ENCODE measurements at places on chromosomes 4 and X. TPM values are rescaled to one million over a fixed set of nuclear protein-coding genes. Genes with fewer than 3 reads are reported as not detected.

GRCh38 chrX:120560405-120560841 is 339 bp downstream of the CUL4B start:
- peak; percentile 82 for DNase-seq

The DCLK2 gene
- not detected for total RNA-seq

DNA sequence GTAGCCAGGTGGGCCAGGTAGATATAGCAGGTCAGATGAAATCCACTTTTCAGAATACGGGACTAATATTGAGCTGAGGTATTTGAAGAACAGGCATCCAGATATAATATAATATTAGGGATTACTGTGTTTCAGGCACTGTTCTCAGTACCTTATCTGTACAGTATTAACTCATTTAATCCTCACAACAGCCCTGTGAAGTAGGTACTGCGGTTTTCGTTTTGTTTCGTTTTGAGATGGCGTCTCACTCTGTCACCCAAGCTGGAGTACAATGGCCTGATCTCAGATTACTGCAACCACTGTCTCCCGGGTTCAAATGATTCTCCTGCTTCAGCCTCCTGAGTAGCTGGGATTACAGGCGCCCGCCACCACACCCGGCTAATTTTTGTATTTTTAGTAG is 129.6 kb downstream of the IL1RAPL2 start:
- no peak for DNase-seq

The DOK7 gene
- not detected for total RNA-seq

DNA sequence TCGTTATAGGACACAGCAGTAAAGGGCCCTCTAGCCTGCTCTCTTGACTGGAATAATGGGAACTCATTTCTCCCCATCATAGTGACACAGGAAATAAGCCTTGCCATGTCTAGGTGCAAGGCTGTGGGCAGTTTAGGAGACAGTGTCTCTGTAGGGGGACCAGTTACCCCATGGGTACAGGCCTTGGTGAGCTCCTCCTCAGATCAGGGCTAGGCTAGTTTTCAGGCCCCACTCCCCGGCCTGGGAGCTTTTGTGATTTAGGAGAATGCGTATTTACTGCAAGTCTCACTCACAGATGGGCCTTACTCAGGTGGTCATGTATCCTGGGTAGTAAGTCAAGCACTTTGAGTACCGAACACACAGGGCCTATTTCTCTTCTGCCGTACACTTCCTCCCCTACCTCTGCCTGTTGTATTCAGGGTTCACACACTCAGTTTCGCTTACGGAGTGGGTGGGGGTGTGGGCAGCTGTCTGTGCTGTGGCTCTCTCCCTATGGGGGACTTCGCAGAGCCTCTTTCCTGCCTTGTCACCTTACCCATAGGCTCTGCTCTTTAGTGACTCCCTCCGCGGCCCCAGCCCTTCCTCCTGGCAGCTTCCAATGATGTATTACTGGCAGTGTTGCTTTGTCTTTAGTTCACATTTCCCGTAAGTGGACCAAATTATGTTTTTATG is 34.2 kb downstream of the FAM193A start:
- peak; percentile 91 for DNase-seq

DNA sequence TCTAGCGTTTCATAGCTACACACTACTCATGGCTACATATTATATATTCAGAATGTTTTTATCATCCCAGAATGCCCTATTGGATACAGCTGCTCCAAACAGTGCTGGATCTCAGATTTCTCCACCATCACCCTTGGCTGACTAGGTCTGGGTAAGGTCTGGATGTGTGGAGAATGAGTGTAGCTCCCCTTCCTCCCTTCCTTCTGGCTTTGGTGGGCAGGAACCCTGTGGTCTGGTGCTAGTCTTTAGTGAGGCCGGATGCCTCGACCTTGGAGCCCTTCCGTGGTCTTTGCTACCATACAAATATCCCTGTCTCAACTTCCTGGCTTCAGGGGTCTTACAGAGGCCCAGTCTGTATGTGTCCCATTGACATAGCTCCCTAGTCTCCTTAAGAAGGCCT is 52.1 kb upstream of the KDR start:
- DNase-seq = no peak

DNA sequence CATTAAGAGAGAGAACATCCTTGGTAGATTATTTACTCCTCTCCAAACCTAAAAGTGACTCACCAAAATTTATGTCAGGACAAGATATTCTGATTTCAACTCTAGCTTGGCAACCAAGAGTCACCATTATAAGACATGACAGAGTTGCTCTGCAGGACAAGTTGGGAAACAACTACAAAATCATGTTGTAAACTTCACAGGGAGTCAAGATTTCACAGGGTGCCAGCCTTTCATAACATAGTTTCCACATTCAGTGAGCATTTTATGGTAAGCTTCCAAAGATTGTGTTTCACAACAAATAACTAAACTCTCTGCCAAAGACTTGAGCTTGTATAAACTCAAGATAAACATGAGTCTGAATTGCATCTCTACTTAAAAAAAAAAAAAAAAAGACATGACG is 121.0 kb upstream of the DIAPH2 start:
- no peak for DNase-seq

- no peak for DNase-seq
These were observed 2313.3 kb downstream of the ARAP2 start for GRCh38 chr4:33931026-33931425.

- DNase-seq = peak; percentile 83
These were observed 17.1 kb upstream of the MAP7D3 start for GRCh38 chrX:136268051-136269048.

The STK26 gene
- total RNA-seq = 66.0 TPM

The JCHAIN gene
- not detected for total RNA-seq

The AVPR2 gene
- not detected for total RNA-seq

DNA sequence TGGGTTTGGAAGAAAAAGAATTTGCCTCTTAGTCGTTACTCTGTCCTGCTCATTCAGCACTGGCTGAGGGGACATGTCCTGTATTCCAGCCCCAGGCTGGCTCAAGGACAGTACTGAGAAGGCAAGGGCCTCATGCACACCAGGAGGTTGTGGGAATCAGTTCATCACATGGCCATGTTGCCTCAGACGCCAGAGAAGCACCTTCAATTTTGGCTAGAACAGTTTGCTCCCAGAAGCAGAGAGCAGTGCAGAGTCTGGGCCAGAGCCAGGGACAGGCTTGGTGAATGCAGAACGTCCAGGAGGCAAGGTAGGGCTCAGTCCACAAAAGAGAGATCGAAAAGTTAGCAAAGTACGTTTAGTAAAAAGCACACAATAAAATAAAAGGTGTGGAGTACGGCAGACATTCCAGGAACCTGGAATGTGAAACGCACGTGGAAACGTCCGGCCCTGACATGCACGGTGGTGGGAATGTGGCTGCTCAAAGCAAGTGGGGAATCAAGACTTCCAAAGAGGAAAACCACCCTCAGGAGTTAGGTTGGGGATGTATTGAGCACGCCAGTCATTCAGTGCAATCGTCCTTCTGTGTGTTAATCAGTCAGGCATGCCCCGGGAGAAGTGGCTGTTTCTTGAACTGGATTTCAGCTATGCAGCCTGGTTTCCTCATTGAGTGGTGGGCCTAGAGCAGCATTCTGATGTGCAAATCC is 1.2 kb upstream of the SLC2A9 start:
- DNase-seq = no peak

DNA sequence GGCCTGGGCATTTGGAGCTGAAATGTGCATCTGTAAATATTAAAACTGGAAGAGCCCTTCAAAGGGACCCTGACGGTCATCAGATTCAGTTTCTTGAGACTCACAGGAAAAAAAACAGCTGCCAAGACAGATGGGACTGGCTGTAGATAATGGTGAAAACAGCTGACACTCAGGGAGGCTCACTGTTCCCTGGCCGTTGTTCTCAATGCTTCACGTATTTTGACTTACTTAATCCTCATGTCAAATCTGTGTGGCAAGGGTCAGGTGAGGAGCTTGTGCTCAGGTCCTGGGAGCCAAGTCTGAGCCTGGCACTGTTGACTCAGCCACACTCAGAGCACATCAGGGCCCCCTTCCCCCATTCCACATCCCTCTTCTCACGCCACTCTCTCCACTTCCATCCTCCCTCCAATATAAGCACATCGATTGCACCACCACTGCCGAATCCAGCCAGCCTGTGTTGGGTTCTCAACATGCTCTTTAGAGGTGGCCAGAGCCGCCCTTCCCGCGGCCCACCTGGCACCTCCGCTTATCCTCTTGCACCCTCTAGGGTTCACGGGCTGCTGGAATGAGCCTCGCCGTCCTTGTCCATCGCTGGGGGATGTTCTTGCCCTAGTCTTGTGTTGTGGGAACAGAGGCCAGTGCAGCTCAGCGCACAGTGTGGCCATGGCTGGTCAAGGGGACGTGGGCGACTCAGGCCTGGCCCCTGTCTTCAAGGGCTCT is 40.1 kb downstream of the EVC start:
- no peak for DNase-seq

The TRPC5OS gene
- not detected for total RNA-seq

The LRIT3 gene
- total RNA-seq = 0.09 TPM

DNA sequence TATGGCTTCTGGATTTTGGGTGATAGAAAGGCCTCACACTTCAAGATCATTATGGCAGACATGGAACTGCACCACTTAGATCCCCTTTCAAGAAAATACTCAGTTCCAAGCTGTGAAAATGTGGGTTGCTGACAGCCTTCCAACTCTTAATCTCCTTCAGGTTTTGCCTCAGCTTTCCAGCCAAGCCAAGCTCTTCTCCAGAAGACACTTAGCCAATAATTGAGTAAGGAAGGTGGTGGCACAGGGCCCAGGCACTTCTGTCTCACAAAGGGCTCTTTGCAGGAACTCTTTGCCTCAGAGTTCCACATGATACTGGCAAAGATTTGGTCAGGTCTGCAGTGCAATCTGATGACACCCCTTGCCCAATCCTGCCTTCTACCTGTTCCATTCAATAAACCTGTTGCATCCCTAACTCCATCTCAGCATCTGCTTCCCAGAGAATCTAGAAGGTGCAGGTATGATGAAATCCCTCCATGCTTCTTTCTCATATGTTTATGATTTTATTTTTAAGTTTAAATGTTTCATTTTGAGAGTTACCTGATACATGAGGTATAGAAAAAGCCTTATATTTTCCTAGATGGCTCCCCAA is 30.6 kb downstream of the ANXA5 start:
- no peak for DNase-seq

DNA sequence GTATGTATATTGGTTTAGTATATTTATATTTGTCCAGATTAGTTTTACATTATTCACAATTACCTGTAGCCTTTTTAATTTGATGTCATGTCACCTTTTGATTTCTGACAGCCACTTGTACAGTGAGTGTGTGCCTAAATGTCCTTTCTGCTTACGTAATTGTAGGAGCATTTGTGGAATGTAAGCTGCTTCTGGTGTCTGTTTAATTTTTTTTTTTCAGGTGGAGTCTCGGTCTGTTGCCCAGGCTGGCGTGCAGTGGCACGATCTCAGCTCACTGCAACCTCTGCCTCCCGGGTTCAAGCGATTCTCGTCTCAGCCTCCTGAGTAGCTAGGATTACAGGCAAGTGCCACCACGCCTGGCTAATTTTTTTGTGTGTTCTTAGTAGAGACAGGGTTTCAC is 91.2 kb upstream of the XAGE2 start:
- DNase-seq = no peak

The TACR3 gene
- total RNA-seq = not detected

DNA sequence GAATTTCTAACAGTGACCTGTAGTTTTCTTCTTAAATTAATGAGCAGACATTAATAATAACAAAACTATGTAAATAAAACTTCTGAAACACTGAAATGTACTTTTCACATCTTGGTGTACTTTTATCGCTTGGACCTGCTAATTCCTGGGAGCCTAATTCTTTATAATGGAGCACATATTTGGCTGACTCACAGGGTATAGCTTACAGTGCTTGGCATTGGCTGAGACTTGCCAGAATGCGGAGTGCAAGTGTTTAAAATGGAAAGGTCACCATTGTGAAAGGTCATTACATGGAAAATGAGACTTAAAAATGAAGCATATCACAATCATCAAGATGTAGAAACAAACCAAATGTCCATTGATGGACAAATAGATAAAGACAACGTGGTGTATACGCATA is 137.3 kb upstream of the PDLIM3 start:
- DNase-seq = no peak

DNA sequence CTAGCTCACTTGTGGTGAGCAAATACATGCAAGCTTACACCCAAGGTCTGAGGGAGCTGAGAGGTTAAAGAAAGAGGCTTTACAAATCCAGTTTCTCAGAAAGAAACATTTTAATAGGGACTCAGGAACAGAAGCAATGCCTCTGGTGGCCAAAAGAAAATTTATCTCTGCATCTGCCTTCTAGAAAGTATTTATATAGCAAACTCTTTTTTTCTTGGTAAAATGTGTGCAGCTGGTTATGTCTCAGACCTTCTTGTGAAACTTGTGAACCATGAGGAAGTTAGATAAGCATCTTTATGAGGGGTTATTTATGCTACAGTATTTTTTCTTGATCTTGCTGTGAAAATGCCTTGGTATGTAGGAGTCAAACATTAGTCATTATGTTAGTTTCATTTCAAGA is 48.5 kb upstream of the CYSLTR1 start:
- peak; percentile 58 for DNase-seq

- no peak for DNase-seq
These were observed 191.0 kb upstream of the ARX start for GRCh38 chrX:25206778-25207177.

The XAGE2 gene
- total RNA-seq = not detected

GRCh38 chr4:127698789-127699200 is 31.4 kb upstream of the SLC25A31 start:
- no peak for DNase-seq

The ODAPH gene
- 0.43 TPM for total RNA-seq

GRCh38 chr4:86717651-86718050 is 123.5 kb downstream of the PTPN13 start:
- DNase-seq = no peak

DNA sequence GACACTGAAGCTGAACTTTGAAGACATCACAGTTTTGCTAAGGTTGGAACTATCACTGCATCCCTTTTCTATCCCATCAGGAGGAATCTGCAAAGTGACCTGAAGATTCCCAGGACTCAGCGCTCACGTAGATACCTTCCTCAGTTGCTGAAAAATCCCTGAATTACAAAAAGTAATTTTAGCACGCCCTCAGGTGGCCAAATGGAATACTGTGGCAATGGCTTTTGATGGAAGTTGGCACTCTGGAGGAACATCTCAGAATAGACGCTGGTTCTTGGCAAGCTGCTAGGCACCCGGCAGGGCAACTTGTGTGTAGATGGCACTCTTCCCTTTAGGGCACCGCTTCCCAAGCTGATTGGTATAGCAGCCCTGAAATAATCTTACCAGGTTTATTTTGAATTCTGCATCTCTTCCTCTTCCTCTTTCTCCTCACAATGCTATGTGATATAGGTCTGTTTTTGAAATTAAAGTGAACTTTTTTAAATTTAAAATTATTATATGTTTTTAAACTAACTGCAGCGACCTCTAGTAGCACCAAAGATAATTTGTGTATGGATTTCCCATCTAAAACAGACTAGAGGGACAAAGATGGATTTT is 16.3 kb upstream of the ESX1 start:
- DNase-seq = peak; percentile 68

The FGD1 gene
- total RNA-seq = 0.14 TPM

The CLTRN gene
- total RNA-seq = 0.33 TPM
